Activated CD4-positive, alpha-beta T cell treated with anti-CD3 and anti-CD28 coated beads for 36 hours (primary cell): ENCODE measurements at places on chromosomes 7 and 10. TPM values are rescaled to one million over a fixed set of nuclear protein-coding genes. Genes with fewer than 3 reads are reported as not detected.

ZP3 gene
- 7.0 TPM for total RNA-seq

POMZP3 gene
- 9.0 TPM for total RNA-seq

GPR146 gene
- total RNA-seq, result 5.6 TPM

GDI2 gene
- 276 TPM for total RNA-seq

NCF1 gene
- total RNA-seq, result 0.35 TPM

CTAGE15 gene
- 1.4 TPM for total RNA-seq
